ENCODE measurements at places on chromosomes 11 and 22.

GRCh38 chr11:108216988-108217387, 5.5 kb downstream of the NPAT start:
- DNase-seq: no peak

GRCh38 chr11:55791606-55792005, 3.8 kb upstream of the OR5D14 start:
- DNase-seq: no peak

- DNase-seq: peak; percentile 15
Observed at GRCh38 chr11:121482231-121483129, 29.7 kb upstream of the SORL1-AS1 start.

DNA sequence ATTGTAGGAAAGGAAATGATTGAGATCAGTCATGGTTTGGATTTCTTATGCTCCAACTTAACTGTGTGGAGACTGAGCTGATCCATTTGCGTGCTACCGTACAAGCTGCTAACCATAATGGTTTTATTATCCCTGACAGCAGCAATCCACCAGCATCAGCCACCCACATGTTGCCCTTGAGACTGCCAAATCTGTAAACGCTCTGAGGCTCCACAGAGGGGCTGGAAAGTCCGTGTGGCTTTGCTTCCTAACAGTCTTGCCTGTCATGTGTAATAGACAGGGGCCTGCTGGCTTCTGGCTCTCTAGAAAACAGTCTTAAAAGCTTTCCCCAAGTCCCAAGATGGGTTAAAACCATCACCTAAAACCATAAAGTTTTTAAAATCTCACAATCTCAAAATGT, 30.1 kb downstream of the ATG16L2 start:
- DNase-seq: no peak

DNA sequence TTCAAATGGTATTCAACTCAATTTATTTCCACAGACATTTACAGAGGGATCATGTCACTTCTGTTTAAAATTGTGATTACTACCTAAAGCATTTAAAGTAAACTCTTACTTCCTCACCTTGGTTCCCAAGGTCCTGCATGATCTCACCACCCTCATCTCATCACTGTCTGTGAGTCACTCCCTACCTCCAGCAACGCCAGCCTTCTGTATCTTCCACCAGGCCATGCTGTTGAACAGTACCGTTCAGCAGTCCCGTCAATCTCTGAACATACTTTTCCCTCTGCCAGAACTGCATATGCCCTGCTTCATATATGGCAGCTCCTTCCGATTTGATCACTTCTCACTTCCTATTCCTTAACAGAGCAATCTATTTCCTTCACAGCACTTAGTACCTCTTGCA, 2.0 kb downstream of the FBXO3 start:
- DNase-seq: no peak

- DNase-seq: no peak
Observed at GRCh38 chr11:74321487-74322188, 10.2 kb upstream of the P4HA3 start.

DNA sequence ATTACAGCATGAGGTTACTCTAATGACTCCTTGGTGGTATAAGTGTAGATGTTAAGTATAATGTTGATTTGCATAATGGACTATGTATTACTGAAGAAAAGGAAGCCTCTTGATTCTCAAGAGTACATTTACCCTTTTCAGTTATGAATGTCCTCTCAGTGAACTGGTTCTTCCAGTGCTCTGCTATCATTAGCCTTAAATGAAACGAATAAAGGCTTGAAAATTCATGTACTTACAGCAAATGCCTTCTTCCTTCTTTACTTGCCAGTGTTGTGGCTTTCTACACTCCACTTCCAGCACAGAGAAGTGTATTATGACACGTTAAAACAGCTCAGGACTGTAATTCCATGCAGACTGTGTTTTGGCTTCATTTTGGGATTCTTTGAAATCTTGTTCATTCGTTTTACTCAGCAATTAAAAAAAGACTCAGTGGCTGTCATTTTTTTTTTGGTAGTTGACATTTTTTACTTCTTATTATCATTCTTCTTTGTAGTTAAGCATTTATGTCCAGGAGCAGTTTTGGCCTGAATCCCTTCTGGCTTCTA, 96.9 kb downstream of the MTMR3 start:
- DNase-seq: no peak

- no peak for DNase-seq
Observed at GRCh38 chr11:118170882-118171268, 5.6 kb downstream of the SCN2B start.

DNA sequence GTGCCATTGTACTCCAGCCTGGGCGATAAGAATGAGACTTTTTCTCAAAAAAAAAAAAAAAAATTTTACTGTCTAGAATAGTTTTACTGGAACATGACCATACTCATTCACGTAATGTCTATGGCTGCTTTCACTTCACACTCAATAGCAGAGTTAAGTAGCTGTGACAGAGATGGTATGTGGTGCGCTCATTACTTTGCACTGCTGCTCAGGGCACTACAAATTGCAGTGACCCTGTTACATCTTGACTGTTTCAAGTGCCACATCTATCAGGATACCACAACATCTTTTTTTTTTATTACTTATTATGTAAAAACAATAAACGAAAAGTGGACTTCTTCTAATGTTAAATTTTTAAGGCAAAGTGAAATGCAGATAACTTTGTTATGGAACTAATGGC, 110.3 kb downstream of the ARHGAP20 start:
- no peak for DNase-seq

DNA sequence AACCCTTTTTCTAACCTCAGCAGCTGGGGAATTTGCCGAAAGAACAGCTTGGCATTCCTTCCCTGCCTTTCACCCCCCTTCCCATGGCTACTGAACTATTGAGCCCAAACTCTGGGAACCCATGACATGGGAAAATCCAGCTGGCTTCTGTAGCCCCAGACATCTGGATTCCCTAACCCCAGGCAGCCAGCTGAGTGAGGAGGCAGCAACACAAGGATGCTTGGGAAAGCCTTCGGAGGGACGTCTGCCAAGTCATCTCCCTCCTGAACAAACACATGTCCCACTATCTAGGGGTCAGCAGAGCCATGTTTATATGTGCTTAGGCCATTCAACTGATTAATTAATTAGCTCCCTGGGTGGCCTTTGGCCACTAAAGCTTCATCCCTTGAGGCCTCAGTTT, 21.6 kb downstream of the LRRC55 start:
- DNase-seq: no peak

Measured in COLO829 (cell line).